ENCODE measurements at places on chromosomes 13 and 19. TPM values are rescaled to one million over a fixed set of nuclear protein-coding genes. Genes with fewer than 3 reads are reported as not detected.
A peak's percentile ranks its signal among the peaks of the same experiment; 100 is the strongest.

Gene LILRA2
- total RNA-seq, result 3.1 TPM

DNA sequence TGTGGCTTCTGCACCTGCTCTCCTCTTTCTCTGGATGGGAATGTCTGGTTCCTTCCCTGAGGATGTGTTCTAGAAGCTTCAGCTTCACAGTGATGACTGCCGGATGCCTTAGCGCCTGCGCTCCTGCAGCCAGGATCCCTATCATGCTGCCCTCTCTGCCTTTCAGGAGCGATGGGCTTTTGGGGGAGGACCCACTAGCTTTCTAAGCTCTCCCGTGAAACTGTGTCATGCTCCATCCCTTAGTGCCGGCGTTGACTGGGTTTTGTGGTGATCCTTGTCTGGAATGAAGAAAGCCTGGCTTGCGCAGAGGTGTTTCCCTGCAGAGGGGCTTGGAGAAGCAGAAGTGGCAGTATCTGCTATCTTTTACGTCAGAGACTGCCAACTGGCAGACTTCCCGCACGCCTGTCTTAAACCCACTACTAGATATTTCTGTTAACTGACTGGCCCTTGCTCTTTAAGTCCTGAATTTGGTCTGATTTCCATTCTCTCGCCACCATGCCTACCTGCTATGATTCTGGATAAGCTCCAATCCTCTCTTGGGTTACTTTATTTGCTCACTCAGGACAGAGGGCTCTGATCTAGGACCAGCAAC, 3.8 kb upstream of the KMT2B start:
- peak; percentile 34 for DNase-seq

DNA sequence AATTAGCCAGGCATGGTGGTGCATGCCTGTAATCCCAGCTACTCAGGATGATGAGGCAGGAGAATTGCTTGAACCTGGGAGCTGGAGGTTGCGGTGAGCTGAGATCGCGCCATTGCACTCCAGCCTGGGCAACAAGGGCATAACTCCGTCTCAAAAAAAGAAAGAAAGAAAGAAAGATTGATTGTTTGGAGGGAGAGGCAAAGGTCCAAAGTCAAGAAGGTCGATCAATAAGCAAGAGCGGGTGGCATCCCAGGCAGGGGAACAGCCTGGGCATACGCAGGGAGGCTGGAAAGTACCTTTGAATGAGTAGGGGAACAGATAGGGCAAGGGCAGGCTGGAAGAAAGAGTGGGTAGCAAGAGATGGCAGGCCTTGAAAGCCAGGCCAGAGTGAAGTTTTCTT, 11.9 kb upstream of the APOC4 start:
- peak; percentile 7 for DNase-seq

- DNase-seq, result no peak
These were observed 14.0 kb upstream of the ZNF347 start for GRCh38 chr19:53172889-53173288.

Data from Right ventricle myocardium inferior (tissue), 1 donor.